ENCODE measurements at places on chromosomes 5 and 9.

GRCh38 chr9:77879437-77879943 is 152.1 kb downstream of the GNAQ start:
- DNase-seq, result no peak

GRCh38 chr5:61333321-61333953 is 1.4 kb downstream of the ZSWIM6 start:
- DNase-seq, result peak; percentile 33

GRCh38 chr5:175460126-175460525 is 16.1 kb upstream of the DRD1 start:
- no peak for DNase-seq

- no peak for DNase-seq
Observed at GRCh38 chr5:141940695-141941271, 17.1 kb downstream of the DELE1 start.

- DNase-seq, result no peak
Observed at GRCh38 chr5:181149355-181149754, 2.0 kb downstream of the OR2V2 start.

- DNase-seq, result no peak
Observed at GRCh38 chr5:132459983-132460838, 30.4 kb downstream of the IRF1 start.

- DNase-seq, result no peak
Observed at GRCh38 chr9:129934041-129934591, 98.9 kb downstream of the USP20 start.

DNA sequence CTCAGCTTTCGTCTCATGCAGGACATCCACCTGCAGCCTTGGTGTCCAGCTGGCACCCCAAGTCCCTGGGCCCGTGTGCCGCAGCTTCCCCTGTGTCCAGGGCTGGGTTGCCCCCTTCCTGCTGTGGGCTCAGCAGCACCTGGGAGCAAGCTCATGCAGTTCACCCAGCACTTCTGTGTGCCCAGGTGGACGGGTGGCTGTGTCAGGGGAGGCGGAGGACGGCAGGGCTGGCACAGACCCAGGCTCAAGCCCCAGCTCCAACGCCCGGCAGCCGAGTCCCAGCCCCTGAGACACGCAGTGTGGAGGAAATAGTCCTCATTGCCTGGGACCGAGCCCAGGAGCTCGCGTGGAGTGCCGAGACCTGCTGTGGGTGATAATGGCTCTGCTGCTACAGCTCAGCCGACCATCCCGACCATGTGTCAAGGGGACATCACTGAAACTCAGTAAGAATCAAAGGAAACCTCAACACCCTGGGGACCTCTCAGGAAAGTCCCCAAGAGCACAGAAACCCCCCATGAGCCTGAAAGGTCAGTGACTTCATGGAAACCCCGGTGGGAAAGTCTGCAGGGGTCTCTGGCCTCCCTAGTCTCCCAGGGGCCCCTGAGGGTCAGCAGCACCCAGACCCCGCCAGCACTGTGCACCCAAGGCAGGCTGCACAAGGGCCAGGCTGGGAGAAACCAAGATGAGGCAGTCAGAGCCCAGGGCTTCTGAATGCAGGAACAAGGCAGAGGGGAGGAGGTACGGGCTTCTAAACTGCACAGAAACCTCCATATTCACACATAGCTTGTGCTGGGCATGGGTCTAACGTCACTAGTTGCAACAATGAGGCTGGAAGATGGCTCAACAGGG is 38.8 kb downstream of the LPCAT1 start:
- DNase-seq, result no peak

DNA sequence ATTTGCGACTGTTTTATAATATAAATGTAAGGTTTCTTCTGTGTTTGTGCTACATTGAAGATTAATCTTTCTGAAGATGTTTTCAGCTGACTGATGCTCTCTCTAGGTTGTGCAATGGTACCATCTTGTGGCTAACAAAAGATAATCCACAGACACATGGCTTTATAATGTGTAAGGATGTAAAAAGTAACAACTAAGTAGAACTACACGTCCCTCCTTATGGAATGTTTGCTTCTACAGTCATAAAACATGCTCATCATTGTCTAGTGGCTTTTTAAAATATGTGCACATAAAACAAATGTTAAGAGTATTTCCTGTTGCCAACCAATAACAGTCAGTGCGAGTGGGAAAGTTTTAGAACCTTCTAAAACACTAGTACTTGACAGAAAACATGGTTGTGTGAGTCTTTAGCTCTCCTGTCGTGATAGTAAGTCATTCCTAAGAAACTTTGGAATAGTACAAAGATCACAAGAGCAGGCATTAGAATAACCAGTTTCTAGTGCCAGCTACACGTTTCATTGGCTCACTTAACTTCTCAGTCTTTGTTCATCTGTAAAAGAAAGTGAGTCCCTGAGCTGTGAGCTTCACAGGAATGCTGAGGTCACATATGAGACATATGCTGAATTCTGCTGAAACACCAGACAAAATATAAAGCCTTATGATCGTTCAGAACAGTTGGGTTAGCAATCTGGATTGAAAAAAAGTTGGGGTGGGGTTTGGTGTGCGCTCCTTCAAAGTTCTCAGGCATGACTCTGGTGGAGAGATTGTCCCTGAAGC is 75.7 kb upstream of the GLIS3 start:
- peak; percentile 15 for DNase-seq

GRCh38 chr5:74135033-74135432 is 505.5 kb downstream of the ENC1 start:
- no peak for DNase-seq

GRCh38 chr5:30604648-30605262 is 588.7 kb upstream of the CDH6 start:
- no peak for DNase-seq

DNA sequence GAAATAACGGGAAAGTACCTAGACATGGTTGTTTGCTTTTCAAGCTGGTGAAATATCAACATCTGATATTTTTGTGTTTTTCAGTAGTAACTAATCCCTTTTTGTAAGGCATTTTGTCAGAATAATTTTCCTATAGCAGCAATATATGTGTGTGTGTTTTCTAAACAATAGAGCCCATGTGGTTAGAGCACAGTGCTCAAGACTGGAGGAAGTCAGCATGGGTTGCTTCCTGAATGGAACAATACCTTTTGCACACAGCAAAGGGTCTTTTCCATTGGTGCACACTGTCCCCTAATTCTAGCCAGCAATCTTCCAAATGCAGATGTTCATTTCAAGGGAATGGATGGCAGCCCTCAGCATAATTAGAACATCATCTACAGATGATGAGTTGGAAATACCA is 270.1 kb downstream of the AOPEP start:
- DNase-seq, result no peak

GRCh38 chr9:115393976-115394775 is 276.2 kb upstream of the TNC start:
- no peak for DNase-seq

DNA sequence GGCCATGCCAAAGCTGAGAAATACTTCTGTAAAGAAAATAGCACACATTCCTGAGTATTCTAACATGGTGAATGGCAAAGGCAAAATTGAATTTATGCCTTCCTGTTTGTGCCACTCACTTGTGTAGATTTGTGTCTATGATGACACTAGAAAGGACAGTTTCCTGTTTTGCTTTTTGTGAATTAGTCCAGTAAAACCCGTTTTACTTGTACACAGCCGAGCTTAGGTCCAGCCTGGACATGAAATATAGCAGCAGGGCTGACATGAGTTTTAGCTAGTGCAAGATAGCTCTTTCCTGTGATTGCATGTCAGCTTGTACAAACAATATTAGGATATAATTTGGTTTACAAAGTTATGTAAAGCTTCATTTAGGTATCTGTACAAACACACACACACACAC is 1891.7 kb upstream of the WWC1 start:
- no peak for DNase-seq

DNA sequence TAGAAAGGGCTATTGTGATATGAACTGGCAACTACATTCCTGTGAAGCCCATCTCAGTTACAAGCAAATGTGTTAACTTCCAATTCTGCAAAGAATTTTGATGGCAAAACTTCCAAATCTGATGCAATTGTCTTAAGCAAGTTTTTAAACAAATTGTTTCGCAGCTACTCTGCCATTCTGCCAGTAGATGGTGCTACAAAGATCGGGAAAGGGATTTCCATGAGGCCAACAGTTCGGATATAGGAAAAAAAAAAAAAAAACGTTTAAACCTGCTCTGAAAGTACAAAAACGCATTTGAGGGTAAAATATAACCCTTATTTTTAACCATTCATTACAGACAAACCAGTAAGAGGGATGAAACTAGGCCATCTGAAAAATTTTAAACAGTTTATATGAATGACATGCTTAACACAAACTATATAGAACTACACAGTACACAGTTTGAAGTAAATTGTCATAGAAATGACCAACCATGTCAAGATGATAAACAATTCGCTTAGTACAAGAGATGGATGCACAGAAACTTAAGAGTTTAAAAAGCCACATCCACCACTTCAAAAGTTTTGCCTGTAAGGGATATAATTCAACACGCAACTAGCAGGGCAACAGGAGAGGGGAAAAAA is 2.2 kb downstream of the HNRNPA0 start:
- no peak for DNase-seq

DNA sequence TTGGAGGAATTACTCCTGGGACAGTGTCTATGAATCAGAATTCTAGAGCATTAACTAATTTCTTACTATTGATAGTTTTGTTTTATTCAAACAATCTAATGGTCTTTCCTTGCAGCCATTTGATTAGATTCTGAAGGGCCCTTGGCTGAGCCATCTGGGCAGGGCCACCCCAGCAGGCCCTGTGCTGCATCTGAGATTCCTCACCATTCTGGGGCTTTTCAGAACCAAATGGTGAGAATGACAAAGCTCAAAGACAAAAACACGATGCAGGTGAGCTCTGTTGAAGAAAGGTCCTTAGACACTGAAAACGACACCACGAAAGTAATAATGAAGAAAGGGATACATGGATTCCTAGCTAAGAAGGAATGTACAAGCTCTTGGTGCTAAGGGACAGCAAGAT is 321.0 kb upstream of the IRX4 start:
- DNase-seq, result no peak
